Activated naive CD4-positive, alpha-beta T cell (primary cell): ENCODE measurements at places on chromosomes 1 and 21.

DNA sequence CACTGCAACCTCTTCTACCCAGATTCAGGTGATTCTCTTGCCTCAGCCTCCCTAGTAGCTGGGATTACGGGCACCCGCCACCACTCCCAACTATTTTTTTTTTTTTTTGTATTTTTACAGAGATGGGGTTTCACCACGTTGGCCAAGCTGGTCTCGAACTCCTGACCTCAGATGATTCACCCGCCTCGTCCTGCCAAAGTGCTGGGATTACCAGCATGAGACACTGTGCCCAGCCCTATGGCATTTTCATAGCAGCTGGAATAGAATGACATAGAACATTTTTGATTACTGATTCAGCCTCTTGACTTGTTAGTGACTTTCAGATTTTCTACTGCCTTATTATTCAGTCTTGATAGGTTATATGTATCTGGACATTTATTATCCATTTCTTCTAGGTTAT lies 1046.2 kb downstream of the AMY1C start:
- no peak for DNase-seq

DNA sequence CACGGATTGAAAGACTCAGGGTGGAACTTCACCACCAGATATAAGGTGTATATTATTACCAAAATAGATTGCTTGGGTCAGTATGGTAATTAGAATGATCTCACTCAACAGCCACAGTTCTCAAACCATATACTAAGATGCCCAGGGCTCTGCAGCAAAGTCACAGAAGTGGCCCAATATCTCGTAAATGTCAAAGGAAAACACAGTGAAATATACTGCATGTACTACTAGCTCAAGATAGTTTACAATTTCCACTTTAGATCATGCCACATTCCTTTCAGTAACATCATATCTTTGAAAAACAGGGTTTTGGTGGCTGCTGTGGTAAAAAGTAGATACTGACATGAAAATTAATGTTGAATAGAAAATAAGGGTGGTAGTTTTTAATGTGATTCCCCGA lies 180.3 kb upstream of the ATP1B1 start:
- no peak for DNase-seq

DNA sequence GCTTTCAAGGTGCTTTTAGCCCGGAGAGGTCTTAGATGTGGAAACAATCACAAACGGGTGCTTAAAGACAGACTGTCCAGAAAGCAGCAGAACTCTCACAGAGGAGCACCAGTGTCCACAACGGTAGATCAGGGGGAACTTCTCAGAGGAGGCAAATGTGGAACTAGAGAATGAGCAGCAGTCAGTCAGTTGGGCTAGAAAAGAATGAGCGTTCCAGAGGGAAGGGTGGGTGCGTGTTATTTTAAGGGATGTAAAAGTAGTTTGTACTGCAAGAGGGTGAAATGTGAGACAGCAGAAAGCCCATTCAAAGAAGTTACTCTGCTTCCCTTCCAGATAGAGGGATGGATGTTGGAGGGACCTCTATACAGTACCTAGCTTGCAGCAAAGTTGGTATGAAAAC lies 30.9 kb downstream of the RGS5 start:
- no peak for DNase-seq

DNA sequence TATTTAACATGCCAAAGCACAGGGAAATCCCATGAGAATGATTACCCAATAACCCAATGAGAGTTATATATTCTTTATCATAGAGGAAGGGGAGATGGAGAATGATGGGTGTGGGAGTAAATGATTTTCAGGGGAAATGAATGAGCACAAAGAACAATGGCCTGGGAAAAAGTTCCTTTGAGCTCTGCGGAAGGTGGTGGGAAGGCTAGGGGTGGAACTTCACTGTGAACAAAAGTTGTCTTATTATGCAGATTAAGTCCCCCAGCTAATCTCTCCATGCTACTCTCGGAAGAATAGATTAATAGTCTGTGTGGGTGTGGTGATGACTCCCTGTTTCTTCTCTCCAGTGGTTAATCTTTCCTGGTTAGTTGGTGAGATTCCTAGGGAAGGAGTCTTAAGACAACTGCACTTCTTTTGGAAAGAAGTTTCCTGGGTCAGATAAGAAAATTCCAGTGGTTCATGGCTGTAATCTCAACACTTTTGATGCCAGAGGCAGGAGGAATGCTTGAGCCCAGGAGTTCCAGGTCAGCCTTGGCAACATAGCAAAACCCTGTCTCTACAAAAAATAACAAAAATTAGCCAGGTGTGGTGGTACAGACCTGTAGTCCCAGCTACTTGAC lies 71.6 kb downstream of the DNTTIP2 start:
- DNase-seq, result no peak

GRCh38 chr1:54838565-54839180 lies 37.5 kb upstream of the TTC22 start:
- no peak for DNase-seq

- no peak for DNase-seq
Measured at GRCh38 chr1:47814612-47815395, 182.4 kb downstream of the TRABD2B start.

DNA sequence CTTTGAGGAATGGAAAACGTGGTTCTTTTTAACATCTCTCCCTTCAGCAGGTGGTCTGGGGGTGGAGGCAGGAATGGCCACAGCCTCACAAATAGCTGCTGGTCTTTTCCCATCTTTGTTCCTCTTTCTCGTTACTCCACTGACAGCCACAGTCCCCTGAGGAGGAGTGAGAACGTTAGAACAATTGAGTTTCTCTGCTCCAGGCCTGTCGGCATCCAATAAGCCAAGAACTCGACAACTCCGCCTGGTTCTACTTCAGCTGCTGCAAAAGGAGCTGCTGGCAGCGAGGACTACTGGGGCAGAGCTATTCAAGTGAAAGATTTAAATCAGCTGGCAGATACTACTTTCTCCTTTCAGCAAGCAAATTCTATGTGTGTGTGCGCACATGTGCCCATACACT lies 169.5 kb upstream of the GALNT2 start:
- no peak for DNase-seq

DNA sequence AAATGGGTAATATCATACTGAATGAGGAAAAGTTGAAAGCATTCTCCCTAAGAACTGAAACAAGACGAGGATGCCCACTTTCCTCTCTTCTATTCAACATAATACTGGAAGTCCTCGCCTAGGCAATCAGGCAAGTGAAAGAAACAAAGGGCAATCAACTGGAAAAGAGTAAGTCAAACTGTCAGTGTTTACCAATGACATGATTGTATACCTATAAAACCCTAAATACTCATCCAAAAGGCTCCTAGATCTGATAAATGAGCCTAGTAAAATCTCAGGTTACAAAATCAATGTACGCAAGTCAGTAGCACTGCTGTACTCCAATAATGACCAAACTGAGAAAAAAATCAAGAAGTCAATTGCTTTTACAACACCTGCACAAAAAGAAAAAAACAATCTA lies 575.8 kb upstream of the PRMT6 start:
- no peak for DNase-seq

DNA sequence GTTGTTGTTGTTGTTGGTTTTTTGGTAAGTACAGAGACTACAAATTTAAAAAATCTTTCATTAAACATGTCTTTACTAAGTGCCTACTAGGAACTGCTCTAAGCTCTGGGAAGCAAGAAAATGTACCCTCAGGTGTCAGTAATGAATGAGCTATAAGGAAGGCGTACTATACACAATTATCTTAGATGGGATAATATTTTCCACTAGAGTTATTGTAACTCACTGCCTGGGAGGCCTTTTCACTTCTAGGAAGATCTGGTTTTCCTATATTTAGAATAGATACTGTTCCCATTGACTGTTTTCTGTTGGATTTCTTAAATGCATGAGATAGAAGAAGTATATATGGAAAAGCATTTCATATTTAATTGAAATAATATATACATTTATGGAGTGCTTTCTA lies 19.6 kb downstream of the CLIC4 start:
- no peak for DNase-seq

DNA sequence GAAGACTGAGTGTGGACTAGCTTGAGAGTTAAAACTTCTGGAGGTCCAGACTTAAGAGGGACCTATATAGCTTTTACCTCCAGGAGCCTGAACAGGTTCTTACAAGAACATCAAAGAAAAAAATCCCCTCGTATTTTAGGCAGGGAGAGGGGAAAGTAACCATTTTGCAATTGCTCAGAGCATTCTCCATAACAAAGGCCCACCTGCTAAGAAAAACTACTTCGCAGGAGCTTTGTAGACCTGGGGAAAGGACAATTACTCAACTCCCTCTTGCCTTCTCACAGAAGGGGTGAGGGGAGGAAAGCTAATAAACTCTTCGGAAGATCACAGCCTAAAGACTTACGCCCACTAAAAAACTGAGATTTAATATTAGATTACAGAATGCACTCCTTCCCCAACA lies 86.3 kb downstream of the RERE start:
- DNase-seq, result no peak
